Activated CD4-positive, alpha-beta memory T cell treated with anti-CD3 and anti-CD28 coated beads for 36 hours (primary cell): ENCODE measurements at places on chromosomes 2 and 18.
A peak's percentile ranks its signal among the peaks of the same experiment; 100 is the strongest.

GRCh38 chr2:70994009-70994698, 519 bp downstream of the TEX261 start:
- peak; percentile 73 for DNase-seq

DNA sequence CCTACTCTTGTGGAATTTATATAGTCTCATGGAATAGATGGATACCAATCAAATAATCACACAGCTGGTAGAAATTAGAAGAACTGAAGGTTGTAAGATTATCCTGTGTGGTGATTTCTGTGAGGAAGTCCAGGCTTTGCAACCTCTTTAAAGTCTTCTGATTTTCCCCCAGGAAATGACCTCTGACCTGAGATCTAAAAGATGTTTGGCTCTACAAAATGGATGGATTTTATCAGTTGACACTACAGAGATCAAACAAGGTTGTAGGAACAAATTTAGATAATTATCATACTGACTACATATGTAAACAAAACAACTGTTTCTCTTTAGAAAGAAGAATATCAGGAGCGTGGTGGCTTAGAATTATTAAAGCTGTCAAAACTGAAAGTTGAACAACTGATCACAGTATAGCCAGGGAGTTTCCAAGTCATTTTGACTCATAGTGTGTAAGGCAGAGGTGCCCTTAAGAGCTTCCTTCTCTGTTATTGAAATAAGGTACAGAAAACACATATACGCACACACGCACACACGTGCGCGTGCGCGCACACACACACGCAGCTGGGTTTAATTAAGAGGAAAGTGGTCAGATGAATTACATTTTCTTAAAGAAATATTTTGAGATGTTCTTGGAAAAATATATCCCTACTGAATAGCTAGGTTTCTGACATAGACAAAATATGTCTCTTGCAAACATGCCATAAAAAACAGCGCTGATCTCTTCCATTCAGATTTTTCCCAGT, 35.5 kb upstream of the PELI1 start:
- DNase-seq = peak; percentile 37

GRCh38 chr2:140658760-140659692, 1471.8 kb downstream of the LRP1B start:
- DNase-seq = no peak

DNA sequence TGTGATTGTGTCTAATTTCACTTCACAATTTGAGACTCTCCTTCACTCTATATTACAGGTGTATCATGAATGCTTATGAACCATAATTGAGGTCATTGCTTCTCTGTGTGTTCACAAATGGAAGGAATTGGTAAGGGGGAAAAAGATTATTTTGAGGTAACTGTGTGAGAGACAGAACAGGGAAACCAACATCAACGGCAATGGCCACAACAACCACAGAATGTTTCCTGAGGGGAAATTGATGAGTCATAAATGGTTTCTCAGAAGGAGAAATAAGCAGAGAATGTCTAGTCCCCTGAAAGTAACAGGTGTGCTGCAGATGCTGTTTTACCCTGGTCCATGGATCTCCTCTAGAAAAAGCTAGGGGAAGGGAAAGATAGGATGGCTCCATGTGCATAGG, 361.2 kb upstream of the GALNT5 start:
- DNase-seq = no peak

DNA sequence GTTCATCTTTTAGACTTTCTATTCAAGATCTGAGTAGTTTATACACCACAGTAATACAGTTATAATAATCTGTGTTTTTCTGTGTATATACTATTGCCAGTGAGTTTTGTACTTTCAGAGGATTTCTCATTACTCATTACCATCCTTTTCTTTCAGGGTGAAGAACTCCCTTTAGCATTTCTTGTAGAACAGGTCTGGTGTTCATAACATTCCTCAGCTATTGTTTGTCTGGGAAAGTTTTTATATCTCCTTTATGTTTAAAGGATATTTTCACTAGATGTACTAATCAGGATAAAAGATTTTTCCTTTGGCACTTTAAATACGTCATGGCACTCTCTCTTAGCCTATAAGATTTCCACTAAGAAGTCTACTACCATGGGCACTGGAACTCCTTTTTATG, 705.5 kb downstream of the SLC4A3 start:
- no peak for DNase-seq

DNA sequence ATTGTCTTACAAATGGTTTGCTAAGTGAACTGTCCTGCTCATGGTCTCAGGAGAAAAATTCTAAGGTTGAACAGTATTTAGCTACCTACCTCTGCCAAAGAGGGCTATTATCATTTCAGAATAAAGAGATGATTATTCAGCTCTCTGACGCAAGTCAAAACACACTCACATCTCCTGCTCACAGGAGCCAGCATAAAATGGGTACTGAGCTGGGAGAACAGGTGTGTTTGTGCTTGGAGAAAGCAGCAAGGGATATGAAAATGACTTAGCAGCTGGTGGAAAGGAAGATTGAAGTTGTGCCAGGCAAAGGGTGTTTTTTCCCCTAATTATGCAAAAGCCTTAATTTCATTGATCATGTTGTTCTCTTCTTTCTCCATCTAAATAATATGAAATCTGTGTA, 47.3 kb upstream of the TANK start:
- DNase-seq = no peak

DNA sequence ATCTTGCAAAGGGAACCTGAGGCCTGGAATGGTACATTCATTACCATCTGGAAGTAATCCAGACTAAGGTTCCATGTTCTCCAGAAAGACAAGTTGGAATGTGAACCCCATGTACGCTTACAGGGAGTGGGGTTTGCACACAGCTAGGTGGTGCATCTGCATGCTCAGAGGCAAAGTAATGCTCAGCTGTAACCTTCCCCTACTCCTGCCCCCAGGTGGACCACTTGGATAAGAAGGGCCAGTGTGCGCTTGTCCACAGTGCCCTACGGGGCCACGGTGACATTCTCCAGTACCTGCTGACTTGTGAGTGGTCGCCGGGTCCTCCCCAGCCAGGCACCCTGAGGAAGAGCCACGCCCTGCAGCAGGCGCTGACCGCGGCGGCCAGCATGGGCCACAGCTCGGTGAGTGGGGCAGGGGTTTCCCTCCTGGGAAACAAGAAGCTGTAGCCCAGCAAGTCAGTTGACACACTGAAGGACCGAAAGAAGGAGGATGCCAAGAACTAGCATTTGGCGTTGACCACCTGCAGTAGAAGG, 90.0 kb downstream of the WDSUB1 start:
- DNase-seq = no peak

DNA sequence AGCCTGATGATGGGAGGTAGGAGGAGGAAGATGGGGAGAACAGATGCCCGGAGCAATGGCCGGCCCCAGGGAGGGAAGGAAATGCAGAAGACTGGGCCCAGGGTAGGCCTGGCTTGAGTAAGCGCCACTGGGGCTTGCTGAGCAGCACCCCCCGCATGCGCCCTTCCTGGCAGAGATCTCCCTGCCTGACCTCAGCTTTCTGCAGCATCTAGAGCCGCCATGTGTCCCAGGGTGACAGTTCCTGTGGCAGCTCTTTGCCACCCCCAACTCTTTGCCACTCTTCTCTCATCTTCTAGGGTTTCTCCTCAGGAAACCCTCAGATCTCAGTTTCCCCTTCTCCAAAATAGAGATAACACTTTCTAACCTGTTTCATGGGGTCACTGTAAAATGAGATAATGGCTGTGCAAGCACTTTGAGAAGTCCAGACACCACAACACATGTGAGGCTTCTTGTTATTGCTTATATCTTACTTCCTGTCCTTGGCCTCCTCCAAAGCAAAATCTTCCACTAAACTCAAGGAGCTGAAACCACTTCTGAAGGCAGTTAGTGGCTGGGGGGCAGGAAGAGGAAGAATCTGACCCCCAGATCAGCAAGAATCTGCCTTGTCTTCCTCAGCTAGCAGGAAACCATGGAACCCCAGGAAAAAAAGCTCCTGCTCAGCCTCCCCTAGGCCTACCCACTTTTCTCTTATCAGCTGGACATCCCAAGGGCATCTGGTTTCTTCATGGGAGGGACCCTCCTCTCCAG, 64.9 kb downstream of the EPAS1 start:
- DNase-seq = no peak

DNA sequence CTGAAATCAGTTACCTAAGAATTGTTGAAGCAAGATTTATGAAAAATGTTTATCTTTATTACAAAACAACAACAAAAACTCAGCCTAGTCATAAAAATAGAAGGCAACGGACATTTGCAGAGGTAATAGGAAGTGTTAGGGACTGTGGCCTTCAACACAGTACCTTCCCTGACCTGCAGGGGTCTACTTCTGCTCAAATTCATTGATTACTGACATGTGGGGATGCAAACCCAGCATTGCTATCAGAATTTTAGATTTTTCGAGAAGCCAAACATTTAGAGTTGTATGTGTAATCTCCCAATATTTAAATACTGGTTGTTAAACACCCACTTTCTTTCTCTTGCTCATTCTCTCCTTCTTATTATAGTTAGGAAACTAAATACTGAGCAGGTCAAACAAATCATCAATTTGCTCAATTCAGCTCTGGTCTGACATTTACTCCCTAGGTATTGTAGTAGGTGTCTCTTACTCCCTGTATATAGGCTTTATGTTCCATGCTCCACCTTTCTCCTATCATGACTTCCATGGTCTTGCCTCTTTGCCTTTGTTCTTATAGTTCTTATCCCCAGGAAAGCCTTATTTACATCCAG, 198.5 kb downstream of the UBE2E3 start:
- DNase-seq = peak; percentile 55

DNA sequence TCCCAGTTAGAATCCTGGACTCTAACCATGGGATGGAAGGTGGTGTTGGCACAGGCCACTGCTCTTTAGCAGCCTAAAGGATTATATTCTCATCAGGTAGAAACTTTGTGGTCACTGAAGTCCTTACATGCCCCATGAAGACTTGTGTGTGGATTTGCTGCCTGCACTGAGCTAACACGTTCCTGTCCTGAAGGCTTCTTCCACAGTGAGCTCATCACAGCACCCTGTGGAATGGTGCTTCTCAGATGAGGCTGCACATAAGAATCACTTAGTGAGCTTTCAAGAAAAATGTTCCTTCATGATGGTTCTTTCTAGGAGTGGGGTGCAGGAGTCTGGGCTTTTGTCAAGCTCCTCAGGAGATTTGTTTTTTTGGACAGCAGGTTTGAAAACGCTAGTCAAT, 26.8 kb downstream of the STAMBP start:
- no peak for DNase-seq

DNA sequence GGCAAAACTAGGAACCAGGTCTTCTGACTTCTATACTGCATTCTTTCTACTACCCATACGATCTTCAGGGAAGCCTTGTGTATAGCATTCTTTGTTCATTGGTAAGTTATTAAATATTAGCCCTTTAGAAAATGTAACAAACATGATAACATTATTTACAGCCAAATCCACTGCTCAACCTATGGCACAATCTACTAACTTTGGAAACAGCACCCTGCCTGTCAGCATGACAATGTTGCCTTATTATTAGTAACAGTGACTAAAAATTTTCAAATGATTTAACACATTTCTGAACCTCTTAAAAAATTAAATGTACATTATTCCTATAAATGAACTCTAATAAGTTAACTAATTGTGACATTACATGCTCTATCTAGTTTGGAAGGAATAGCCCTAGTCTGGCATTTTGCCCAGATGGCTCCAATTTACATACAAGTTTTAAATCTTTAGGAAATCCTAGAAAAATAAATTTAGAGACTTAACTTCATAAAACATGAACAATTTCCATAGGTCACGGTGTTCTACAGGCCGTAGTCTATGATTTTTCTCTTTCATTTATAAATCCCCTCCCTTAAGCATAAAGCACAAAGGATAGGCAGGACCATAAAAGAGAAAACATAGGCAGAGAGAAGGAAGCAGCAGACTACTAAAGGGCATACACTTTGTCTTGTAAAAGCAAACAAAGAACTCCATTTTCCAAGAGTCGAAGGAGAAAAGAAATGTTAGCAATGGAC, 33.7 kb downstream of the YES1 start:
- DNase-seq = no peak

GRCh38 chr2:128637481-128638155, 318.9 kb upstream of the HS6ST1 start:
- no peak for DNase-seq

DNA sequence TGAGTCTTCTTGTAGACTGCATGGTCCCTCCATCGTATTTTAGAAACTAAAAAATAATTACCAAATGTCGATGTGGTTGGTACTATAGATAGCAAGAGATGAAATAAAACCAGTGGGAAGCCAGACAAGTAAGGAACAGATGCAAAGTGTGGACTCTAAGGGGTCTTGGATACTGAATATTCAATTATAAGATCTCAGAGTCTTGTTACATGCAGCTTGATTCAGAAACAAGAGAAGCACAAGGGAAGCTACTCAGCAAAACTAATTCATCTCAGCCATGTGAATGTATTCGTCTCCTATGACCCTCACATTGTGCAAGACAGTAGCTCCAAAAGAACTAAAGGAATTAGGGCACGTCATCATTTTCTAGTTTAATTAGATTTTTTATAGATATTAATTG, 80.9 kb downstream of the CDH20 start:
- DNase-seq = no peak
